ENCODE measurements at places on chromosomes 3 and 15.

GRCh38 chr3:168422843-168423242 is 327.1 kb upstream of the GOLIM4 start:
- DNase-seq = no peak

DNA sequence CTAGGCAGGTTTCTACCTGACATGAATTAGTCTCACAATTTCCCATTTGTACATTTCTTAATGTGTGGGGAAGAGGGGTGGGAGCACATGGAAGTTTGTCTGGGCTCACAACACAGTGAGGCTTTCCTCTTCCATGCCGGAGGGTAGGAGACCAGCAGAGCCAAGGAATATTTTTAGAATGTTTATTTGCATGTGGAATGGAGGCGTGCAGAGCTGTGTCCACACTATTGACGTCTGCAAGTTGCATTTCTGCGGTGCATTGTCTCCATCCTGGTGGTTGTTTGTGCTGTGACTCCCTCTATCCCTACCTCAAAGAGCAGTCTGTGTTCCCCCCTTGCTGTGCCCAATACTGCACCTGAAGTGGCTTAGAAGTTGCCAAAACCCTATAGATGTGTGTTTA is 103.1 kb upstream of the LRTM1 start:
- DNase-seq = no peak

DNA sequence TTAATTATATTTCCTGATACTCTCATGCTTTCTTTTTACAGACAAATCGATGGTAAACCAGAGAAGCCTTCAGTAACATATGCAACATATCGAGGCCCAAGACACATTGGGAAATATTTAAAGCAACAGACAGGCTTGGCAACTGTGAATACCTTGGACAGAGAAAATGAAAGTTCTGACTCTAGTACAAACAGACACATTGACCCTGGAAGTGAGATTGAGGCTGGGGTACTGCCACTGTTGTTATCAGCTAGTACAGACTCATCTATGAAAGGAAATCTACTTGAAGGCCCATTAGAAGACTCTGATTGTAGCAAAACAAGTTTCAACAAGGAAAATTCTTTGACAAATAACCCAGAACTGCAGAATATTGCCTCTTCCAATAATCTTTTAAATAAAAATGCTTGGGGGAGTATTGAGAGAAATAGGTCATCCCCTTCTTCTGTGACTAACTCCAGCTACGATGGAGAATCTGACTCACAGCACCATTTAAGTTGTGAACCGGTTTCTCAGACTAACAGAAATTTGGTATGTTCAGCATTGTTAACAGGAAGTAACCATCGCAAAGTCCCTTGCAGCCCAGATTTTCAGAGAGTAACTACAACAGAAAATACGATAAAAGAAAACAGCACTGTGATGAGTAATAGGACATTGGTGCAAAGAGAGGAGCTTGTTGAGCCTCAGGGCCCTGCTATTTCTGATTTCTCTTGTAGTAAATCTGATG is 50.2 kb downstream of the CRYBG3 start:
- DNase-seq = no peak

GRCh38 chr15:44261007-44261706 is 27.4 kb upstream of the GOLM2 start:
- DNase-seq = no peak

GRCh38 chr3:17040322-17040989 is 155.7 kb downstream of the PLCL2 start:
- DNase-seq = no peak

GRCh38 chr3:89571707-89572106 is 464.3 kb downstream of the EPHA3 start:
- DNase-seq = no peak

GRCh38 chr3:149623824-149624223 is 34.0 kb downstream of the WWTR1 start:
- peak; percentile 66 for DNase-seq

DNA sequence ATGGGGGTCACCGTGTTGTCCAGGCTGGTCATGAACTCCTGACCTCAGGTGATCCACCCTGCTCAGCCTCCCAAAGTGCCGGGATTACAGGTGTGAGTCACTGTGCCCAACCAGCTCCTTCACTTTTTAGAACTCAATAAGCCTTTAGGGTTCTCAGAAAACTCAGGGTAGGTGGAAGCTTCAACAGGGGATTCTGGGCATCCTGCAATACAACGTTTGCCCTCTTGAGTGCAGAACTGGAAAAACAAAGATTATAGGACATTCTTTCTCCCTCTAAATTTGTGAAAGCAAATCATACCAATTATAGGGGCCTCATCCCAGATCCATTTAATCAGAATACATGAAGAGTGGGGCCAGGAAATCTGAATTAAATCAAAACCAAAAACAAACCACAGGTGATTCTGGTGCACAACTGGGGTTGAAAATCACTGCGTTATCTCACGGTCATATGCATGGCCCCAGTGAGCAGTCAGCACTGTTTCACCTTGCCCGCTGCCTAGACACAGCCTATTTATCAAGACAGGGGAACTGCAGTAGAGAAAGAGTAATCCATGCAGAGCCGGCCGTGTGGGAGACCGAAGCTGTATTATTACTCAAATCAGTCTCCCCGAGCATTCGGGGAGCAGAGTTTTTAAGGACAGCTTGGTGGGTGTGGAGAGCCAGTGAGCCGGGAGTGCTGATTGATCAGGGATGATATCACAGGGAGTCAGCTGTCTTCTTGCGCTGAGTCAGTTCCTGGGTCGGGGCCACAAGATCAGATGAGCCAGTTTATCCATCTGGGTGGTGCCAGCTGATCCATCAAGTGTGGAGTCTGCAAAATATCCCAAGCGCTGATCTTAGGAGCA is 58.4 kb downstream of the TMEM44 start:
- DNase-seq = peak; percentile 68

GRCh38 chr15:36645106-36645505 is 65.7 kb downstream of the CDIN1 start:
- DNase-seq = no peak

GRCh38 chr3:148866261-148866660 is 1.2 kb downstream of the CPA3 start:
- no peak for DNase-seq

DNA sequence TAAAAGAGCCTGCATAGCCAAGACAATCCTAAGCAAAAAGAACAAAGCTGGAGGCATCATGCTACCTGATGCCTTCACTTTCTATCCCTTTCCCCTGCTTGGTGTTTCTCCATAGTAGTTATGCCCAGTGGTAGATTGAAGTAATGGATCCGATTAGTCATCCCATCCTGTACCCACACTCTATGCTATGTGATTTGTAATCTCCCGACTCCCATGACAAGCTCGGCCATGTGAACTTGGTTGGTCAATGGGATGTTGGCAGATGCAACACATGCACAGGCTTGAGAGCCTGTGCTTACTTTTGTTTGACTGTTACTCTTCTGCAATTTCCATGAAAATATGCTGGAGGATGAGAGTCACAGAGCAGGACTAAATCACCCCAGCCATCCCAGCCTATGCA is 334.9 kb upstream of the DPH6 start:
- no peak for DNase-seq

- DNase-seq = no peak
Observed at GRCh38 chr3:81643721-81644120, 117.7 kb downstream of the GBE1 start.

DNA sequence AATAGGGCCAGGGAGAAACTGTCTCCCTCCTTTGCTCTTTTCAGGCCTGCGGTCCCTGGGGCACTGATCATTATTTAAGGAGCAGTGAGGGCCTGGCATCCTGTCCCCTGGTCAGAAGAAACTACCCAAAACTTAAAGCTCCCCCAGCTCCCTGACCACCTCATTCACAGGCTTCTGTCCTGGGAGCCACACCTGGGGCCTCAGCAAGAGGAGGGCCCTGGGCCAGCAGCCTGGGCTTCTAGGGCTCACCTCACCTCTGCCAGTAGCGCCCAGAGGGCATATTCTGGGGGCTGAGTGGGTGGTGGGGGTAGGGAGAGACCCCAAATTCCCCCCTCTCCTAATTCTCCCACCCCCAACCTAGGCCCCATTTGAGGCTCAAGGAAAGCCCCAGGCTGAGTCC is 4.7 kb upstream of the GRM2 start:
- DNase-seq = no peak

DNA sequence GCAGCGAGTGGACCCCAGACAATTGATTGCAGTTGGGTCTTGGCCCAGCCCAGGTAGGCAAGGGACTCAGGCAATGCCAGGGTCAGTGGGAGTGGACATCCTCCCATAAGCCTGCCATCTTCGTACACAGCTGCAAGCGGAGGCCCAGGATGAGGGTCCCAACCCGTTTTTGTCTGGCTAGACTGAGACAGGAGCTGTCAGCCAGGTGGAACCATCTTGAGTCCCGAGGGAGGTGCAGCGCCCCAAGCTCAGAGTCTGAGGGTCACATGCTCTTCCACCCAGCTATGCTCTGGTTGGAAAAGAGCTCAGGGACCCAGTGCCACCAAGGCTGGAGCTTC is 22.6 kb upstream of the IP6K2 start:
- no peak for DNase-seq

- no peak for DNase-seq
Observed at GRCh38 chr3:124282751-124283651, 291.1 kb upstream of the ROPN1 start.

- DNase-seq = no peak
Observed at GRCh38 chr3:139538733-139539132, 809 bp downstream of the RBP1 start.

DNA sequence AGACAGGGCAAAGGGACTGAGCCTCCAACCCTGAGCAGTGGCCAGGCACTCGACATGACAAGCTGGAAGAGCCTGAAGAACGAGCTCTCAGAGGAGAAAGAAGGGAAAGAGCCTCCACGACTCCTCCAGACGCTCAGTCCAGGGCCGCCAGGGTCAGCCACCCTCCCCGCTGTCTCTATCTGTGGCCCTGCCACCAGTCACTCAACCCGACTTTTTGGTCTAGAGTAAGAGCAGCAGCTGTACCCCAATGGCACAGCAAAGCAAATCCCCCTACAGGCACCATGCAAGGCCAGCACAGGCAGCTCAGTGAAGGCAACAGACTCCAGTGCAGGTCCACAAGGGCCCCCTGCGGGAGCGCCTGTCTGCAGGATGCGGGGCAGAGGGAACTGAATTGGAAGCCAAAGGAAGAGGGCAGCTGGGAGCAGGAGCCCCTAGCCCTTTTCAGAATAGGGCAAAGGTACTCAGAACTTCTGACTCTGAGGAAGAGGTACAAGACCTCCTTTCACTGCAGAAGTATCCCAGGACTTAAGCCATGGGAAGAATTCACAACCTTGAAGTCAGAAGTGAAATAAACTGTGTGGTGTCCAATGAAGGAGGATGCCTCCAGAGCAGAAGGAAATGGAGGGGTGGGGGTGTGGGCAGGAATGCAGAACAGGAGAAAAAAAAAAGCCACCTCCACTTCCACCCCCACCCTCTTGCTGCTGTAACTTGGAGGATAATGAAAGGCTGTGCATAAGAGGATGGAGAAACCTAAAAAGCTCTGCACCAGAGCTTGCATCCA is 8.5 kb upstream of the GRAMD2A start:
- DNase-seq = no peak

DNA sequence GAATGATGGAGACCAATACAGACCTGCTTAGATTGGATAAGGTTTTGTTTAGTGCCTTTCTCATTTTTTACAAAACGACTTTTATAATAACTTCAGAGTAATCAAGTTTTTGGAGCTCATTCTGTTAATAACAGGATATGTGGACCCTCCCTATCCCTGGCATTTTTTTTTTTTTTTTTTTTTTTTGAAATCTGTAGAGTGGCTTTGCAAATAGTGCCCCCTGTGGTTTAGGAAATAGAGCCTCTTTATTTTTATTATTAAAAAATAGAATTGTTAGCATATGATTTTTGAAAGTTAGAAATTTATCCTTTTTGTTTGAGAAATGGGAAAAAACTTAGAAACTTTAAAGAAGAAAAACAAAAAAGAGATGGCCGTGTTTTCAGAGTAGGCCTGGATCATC is 11.4 kb downstream of the SKIL start:
- no peak for DNase-seq
